ENCODE measurements at places on chromosomes 4 and X.

GRCh38 chr4:24836661-24837242, 41.4 kb downstream of the SOD3 start:
- DNase-seq: no peak

DNA sequence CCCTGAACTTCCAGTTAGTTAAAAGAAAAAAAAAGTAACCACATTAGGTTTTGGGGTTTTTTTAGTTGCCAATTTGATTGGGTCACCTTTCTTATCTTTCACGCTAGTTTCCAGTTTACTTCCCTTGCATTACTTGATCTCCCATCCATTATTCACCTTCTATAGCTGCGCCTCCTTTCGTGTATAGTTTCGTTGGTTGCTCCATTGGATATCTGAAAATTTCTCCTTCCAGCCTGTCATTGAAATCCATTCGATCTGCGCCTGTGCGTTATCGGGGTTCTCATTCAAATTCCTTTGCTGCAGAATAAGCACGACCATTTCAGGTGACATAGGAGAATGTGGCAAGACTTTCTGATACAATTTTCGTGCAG, 764 bp downstream of the TRAPPC11 start:
- DNase-seq: no peak

DNA sequence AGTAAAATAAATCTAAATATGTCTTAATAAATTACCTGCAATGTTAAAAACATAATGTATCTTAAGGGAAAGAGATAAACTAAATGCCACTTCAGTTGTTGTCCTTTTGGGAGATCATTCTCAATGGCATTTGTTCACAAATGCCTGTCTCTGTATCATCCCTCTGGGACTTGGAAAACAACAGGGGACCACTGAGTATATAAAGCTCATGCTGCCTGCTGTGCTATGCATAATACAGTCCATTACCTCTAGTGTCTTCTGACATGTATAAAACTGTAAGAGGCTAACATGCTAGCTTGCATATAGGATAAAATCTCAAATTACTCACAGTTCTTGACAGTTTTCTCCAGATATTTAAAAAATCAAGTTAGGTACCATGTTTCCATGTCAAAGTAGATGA, 503.9 kb downstream of the PDHA2 start:
- DNase-seq: no peak

- DNase-seq: no peak
Measured at GRCh38 chr4:16686195-16686594, 212.2 kb downstream of the LDB2 start.

DNA sequence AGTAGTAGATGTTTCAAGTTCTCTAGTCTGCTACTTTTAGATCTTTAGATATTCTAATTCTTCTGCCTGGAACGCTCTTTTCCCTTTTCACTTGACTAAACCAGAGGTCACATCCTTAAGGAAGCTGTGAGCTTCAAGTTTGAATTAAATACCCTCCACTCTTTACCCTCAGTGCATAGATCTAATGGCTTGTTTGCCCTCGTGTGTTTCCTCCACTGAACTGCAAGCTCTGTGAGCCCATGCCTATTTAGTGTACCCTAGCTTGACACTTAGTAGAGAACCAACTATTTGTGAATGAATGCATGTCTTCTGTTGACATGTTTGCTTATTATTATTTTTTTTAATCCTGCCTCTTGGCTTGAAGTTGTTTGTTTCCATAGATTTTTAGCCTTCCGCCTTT, 138.3 kb downstream of the PDE5A start:
- DNase-seq: no peak

GRCh38 chr4:146959692-146960091, 14.0 kb upstream of the TTC29 start:
- no peak for DNase-seq

DNA sequence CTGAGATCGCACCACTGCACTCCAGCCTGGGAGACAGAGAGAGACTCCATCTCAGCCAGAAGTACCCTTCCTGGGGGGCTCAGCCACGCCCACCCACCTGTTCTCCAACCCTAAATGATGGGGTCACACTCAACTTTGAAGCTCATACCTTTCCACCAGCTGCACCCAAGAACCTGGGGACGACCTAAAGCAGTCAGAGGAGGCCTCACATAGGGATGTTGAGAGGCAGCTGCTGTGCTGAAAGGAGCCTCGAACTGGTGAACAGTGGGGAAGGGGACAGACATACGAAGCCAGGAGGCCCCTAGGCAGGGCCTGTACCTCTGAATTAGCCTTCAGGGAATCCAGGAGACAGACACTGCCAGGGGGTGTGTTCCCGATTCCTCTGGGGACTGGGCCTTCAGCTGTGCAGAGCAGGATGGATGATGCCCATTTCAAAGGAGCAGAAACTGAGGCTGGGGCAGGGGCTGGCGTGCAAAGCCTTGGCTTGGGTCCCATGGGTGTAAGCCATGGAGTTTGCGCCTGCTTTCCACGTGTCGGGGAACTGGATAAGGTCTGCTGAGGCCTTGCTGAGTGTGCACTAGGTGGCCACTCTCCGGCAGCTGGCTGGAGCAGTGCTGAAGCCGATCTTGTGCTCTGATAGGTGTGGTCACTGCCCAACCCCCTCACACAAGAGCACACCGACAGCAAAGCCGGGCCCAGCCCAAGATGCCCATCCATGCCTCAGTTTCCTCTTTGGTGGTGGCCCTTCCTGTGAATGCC, 130.8 kb downstream of the CPZ start:
- peak; percentile 4 for DNase-seq

- no peak for DNase-seq
Measured at GRCh38 chrX:13587786-13588477, 18.5 kb downstream of the EGFL6 start.

GRCh38 chrX:70219938-70220764, 14.3 kb upstream of the AWAT1 start:
- DNase-seq: no peak

GRCh38 chr4:84677093-84677492, 94.2 kb downstream of the CDS1 start:
- no peak for DNase-seq

DNA sequence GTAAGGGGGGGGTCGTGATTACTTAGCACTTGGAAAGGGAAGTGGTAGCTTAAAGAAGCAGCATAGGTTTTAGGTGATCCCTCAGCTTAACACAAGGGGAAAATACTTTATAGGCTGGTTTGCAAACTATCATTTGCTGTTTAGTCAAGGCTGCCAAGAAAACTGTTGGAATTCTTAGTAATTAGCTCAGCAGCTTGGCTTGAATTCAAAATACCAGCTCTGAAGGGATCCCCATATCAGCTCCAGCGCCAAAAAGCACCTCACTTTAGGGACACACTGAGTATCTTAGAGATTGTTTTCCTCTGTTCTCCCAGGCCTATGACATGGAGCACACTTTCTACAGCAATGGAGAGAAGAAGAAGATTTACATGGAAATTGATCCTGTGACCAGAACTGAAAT, 8.8 kb downstream of the TNMD start:
- no peak for DNase-seq

All from activated naive CD4-positive, alpha-beta T cell treated with anti-CD3 and anti-CD28 coated beads, Interleukin-2, amount 10 ng/mL, durations not matched to agents 7 days and 5 days (primary cell).